ENCODE measurements at places on chromosomes 1 and 21. TPM values are rescaled to one million over a fixed set of nuclear protein-coding genes. Genes with fewer than 3 reads are reported as not detected.

PGLYRP4 gene
- not detected for total RNA-seq

GRCh38 chr1:231629132-231629531 is 2.5 kb downstream of the DISC1 start:
- DNase-seq = no peak
- peaks cover 26% of the 10 kb centered on the region for H3K4me1 ChIP-seq
- no peak overlapping the region for H3K27ac ChIP-seq
- H3K36me3 ChIP-seq = peaks cover 5% of the 10 kb centered on the region

GRCh38 chr1:61504305-61504704 is 220.6 kb downstream of the TM2D1 start:
- no peak for DNase-seq
- no peak overlapping the region for H3K4me3 ChIP-seq
- H3K27me3 ChIP-seq = no peaks in the 10 kb centered on the region
- no peaks in the 10 kb centered on the region for H3K4me1 ChIP-seq
- no peaks in the 10 kb centered on the region for H3K36me3 ChIP-seq

DNA sequence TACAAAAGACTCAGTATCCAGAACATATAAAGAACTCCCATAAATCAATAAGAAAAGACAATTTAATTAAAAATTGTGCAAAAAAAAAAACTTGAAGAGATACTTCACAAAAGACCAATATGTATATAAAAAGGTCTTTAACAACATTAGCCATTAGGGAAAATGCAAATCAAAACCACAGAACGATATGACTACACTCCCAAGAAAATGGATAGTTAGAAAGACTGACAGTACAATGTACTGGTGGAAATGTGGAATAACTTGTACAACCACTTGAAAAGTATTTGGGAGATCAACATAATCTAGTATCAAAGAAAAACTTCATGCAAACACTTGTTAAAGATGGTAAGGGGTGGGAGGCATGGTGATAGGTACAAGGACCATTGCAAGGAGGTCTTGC is 3.9 kb upstream of the CLCA1 start:
- no peak for DNase-seq
- no peak overlapping the region for H3K4me3 ChIP-seq
- no peaks in the 10 kb centered on the region for H3K27me3 ChIP-seq
- H3K27ac ChIP-seq = no peak overlapping the region
- H3K4me1 ChIP-seq = no peaks in the 10 kb centered on the region

All from SJSA1 (cell line).